ENCODE measurements at places on chromosomes 2 and 18.

DNA sequence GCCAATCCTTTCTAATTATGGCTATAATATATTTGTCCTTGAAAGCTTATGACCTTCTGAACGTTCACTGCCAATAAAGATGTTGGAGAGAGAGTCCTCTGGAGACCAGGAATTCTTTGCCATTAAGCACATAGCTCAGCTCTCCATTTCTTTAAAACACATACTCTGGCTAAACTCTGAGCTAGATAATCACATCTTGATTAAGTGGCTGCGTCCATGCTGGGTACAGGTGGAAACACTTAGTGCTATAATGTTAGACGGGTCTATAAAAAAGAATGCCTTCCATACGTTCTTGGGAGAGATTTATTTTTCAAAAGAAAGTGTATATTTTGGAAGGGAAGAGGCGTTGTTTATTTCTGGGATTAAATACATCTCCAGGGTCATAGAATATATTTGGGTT, 314.5 kb downstream of the LPIN1 start:
- no peak for DNase-seq

GRCh38 chr2:69959425-69959824, 2.0 kb downstream of the ASPRV1 start:
- no peak for DNase-seq

- no peak for DNase-seq
Observed at GRCh38 chr18:5370332-5370731, 74.8 kb upstream of the ZBTB14 start.

GRCh38 chr2:1716441-1716840, 27.9 kb downstream of the PXDN start:
- no peak for DNase-seq

DNA sequence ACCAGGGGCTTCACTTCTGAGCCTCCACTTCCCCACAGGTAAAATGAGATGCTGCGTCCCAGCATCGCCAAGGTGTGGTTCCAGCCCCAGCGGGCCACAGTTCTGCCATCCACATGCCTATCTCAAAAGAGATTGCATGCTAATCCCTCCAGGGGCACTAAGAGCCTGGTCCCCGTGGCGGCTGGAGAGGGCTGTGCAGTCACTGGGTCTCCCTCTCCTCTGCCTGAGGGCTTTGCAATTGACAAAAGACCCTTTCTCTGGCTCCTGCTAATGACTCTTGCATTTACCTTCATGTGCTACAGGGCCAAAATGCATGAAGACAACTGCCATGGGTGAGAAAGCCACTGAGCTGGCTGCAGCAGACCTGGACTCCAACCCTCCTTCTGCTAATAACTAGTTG, 18.5 kb downstream of the ZBTB7C start:
- DNase-seq = no peak

GRCh38 chr18:47716632-47717185, 213.8 kb downstream of the SMAD2 start:
- DNase-seq = no peak

GRCh38 chr2:85705680-85706039, 11.5 kb downstream of the GNLY start:
- peak; percentile 89 for DNase-seq

- DNase-seq = no peak
Observed at GRCh38 chr2:229409751-229410181, 138.7 kb upstream of the PID1 start.

GRCh38 chr2:24077535-24077877, 1.4 kb upstream of the SF3B6 start:
- DNase-seq = no peak

DNA sequence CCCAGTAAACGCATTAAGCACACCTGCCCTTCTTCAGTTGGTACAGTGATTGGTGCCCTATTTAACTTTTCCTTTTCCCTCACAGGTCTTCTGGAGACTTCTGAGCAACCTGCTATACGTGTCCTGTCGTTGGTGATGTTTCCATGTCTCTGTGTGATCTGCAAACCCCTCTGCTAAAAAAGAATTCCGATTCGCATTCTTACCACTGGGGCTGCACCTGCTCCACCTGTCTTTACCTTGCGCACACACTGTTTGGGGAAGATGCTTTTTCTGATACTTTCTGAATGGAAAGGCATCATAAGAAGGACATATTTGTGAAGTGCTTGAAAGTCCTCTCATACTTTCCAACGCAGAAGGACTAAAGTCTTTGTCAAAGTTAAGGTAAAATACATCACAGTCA, 323.9 kb upstream of the SOX11 start:
- no peak for DNase-seq

DNA sequence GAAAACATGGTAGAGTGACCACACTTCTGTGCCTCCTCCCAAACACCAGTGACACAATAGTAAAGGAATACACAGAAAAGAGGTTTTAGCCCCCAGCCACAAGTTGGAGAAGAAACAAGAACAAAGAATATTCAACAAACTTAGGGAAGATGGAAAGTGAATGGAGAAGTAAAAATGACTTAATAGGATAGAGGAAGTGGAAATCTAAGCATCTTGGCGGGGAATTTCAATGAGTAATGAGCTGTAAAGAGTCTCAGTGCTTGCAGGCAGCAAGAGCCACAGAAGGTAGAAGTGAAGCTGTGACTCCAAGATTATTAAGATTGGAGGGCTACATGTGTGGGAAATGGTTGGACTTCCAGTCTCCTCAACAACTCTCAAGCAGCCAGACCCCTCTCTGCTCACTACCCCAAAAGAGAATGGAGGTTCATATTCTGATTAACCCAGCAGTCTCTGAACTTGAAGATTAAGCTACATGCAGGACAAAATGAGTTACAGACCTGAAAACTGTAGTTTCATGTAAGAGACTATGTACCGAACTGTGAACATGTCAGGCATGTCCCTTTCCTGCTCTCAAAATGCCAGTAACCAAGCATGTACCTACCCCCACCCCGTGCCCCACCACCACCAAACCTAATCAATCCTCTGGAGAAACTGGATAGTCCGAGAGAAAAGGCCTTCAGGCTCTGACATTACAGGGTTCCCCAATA, 16.9 kb upstream of the HNRNPLL start:
- peak; percentile 25 for DNase-seq

- DNase-seq = no peak
Observed at GRCh38 chr18:40249390-40250080, 1705.5 kb upstream of the PIK3C3 start.

DNA sequence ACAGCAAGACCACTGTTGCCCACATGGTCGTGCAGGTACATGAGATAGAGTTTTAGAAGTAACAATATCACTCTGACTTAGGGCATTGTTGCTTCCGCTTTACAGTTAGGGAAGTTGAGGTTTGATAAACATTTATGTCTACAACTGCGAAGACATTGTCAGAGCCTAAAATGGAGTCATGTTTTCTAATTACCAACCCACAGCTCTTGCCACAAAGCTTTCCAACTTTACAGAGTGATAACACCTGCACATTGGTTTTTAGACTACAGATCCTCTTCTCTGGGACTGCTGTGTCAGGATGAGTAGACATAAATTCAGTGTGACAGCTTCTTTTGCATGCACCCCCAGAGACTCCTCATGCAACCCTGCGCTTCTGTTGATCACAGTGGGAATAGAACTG, 119.0 kb downstream of the FEZ2 start:
- no peak for DNase-seq

DNA sequence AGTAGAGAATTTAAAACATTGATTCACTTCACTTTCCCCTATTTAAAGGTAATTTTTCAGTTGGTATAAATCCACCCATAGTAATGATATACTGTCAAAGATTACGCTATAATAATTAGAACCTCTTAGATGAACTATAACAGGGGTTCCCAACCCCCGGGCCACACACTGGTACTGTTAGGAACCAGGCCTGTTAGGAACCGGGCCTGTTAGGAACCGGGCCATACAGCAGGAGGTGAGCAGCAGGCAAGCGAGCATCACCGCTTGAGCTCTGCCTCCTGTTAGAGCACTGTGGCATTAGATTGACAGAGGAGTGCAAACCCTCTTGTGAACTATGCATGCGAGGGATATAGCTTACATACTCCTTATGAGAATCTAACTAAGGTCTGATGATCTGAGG, 34.0 kb upstream of the CD302 start:
- no peak for DNase-seq

- peak; percentile 69 for DNase-seq
Observed at GRCh38 chr2:235766278-235766677, 272.4 kb downstream of the AGAP1 start.

GRCh38 chr2:70362661-70363060, 60.8 kb upstream of the FAM136A start:
- DNase-seq = no peak

GRCh38 chr2:154709215-154709614, 10.7 kb downstream of the KCNJ3 start:
- DNase-seq = no peak

GRCh38 chr2:198279026-198279425, 474.6 kb downstream of the PLCL1 start:
- DNase-seq = no peak

DNA sequence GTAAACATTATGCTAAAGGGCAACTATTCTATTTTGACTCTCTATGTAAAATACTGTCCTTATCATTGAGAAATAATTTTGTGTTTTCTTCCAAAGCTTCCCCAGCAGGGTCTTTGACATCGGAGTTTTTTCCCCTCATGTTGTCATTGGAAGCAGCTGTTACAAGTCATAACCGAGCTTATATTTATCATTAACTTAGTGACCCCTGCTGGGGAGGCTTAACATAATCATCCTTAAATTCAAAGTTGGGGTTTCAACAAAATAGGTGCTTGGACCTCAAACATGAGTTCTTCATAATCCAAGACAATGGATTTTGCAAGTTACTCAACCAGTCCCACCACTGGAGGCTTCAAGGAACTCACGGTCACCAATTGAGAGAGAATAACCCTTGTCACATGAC, 330.9 kb downstream of the DCC start:
- DNase-seq = no peak

DNA sequence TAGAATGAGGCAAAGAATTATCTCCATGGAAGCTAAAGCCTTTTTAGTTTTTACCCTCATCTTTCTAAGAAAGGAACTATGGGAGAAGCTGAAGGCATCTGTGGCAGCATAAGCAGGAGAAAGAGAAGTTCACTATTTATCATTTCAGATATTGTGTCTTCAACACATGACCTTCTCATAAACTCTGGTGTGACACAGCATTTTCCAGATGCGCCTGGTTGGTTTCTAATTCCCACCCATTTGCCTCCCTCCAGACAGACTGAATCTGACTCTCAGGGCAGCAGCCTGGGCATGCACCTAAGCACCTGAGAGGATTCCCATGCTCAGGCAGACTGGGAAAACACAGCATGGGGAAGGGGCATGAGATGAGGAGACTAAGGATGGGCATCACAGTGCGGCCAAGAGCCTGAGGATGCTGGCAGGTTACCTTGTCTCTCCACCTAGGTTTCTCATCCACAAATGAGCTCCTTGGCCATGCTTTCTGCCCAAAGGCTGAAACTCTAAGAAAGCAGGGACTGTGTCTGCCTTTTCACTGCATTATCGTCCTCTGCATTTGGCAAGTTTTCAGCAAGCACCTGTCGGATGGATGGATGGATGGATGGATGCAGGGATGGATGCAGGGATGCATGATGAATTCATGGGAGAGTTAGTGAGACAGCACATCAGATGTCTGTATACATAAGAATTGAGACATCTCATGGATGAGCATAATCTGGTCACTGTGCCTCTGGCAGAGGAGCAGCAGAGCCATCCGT, 28.8 kb upstream of the SULT1C4 start:
- DNase-seq = no peak

GRCh38 chr18:37412829-37413228, 152.8 kb downstream of the CELF4 start:
- DNase-seq = no peak

DNA sequence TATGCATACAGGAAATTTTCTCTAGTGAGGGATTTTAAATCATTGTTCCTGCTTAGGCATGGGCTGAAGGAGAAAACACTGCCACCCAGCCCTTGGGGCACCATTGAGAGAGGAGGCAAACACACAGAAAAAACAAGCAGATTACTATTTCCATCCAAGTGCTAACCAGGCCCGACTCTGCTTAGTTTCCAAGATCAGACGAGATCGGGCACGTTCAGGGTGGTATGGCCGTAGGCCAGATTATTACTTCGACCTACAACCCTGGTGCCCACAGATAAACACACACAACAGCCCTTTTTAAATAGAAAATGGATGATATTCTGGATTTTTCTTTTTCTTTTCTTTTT, 45.4 kb upstream of the RHOB start:
- no peak for DNase-seq

DNA sequence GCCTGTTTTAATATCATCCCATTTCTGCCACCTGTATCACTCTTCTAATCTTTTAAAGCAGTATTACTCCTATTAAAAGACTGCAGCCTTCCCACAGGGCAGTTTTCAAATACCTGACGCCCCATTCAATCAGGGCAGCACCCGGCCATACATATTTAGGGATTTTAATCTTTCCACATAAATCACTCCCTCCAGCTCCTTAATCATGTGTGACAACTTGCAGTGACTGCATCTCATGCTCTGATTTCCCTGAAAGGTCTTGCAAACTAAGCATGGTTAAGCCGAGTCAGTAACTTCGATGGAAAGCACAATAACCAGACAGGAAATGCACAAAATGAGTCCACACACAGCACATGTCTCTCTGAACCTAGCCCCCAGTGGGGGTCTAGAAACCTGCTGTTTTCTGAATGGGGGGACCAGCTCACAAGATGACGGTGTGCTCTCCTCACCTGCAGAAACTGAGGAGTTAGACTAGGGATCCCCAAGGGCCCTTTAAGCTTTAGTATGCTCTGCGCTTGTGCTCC, 116.9 kb upstream of the CREB1 start:
- DNase-seq = no peak

DNA sequence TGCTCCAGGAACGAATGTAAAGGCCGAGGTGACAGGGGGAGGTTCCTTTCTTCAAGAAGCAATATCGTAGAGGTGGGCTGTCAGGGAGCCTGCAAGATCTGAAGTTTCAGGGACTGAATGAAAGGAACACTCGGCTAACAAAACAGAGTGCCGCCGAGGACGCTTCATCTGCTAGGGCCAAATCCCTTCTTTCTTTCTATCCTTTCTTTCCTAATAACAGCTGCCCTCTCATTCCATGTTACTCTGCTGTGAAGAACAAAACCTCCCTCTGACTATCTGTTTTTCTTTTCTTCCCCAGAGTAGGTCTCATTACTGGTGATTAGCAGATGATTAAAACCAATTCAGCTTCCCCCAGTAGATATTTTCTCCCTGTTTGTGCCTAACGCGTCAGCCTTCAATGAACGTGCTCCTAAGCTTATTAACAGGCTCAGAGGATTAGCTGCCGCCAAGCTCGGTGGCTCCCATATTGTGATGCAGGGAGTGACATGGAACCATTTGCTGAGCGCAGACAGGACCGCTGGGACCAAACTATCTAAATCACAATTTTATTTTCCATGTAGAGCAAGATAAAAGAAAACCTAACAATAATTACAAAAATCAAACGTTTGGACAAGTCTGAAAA, 414.6 kb downstream of the TMEM182 start:
- DNase-seq = no peak
